Activated CD4-positive, CD25-positive, alpha-beta regulatory T cell treated with anti-CD3 and anti-CD28 coated beads, Interleukin-2, amount 50 U/mL, for 24 hours (primary cell): ENCODE measurements at places on chromosomes 2 and 18.
A peak's percentile ranks its signal among the peaks of the same experiment; 100 is the strongest.

GRCh38 chr2:189178726-189179569, 613 bp downstream of the COL5A2 start:
- ATAC-seq, result no peak

DNA sequence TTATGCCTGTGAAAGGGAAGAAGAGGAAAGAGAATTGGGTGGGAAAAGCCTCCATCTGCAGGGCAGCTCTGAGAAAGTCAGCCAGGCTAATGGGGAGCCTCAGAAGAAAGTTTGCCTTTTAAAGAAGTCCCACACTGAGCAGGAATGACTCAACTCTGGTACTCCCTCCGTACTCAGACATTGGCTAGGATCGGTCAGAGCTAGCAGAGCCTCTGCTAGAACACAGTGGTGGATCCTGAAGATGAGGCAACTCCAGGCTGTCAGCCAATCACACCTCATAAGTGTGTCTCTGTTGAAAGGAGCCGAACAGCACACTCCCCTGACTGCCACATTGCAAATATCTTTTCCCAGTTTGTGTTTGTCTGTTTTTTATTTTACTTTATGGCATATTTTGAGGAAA, 96.9 kb downstream of the HNRNPLL start:
- ATAC-seq, result no peak

GRCh38 chr2:184730288-184730687, 132.0 kb downstream of the ZNF804A start:
- no peak for ATAC-seq

DNA sequence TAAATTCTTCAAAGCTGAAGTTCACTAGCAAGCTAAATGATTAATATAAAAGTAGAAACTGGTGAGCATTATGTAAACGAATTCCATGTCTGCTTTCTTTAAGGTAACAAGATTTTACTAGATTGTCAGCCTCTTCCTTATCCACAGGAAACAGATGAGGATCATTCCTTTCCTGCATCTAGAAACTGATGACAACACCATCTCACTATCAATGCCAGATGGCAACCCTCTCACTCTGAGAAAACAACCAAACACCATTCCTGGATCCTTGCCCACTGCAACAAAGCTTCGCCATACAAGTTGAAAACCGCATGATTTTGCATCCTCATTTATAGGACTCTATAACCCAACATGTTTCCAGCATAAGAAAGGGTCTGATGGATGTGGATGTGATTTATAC, 122.9 kb downstream of the ZNF521 start:
- no peak for ATAC-seq

DNA sequence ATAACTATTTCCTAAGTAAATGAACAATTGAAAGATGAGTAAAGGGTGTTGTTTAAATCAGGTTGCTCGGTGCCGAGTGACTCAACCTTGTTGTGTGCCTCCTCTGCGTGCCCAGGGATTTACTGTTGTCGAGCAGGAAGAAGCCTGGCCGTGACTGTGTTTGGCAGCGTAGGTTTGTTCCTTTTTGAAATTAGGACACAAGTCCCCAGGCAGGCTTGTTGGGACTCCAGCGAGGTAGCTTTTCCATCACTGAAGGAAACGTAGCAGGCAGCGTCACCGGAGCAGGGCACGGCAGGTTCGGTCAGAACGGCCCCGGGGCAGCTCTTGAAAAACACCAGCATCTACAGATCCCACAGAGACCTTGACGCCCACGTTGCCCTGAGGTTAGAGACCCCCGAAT, 48.6 kb downstream of the TMEM18 start:
- no peak for ATAC-seq

DNA sequence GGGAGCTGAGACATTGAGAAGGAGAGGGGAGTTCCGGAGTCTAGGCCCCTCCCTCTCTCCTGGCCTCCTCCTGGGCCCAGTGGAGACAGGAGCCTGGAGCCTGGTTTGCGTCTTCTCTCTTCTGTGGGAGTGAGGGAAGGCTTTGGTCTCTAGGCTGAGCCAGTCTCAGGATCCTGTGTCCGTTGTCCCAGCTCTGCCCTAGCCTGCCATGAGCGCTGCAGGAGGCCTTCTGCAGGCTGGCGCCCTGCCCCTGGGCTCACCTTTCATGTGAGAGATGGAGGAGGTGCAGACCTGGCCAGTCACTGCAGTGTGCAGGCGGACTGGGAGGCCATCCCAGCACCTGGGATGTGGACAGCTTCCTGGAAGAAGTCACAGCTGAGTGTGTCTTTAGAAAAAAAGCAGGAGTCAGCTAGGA, 8.7 kb downstream of the IMPA2 start:
- ATAC-seq, result no peak

DNA sequence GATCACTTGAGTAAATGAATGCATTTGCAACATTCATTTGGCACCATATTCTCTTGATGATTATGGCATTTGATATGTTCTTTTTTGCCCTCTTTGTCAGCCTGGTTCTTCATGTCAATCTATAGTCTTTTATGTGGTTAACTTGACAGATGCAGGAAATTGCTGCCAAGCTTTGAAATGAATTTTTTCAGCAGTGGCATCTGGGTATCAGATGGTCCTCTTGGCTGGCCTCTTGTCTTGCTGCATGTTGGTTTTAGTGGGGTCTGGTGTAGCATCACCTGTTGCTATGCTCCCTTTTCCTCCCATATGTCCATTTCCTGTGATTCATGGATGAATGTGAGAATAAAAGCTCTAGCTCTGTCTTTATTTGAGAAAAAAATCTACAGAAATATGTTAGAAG, 119.9 kb downstream of the DPP4 start:
- no peak for ATAC-seq

GRCh38 chr2:115552726-115553125, 1110.3 kb downstream of the DPP10 start:
- no peak for ATAC-seq

- no peak for ATAC-seq
These were observed 19.2 kb upstream of the SIGLEC15 start for GRCh38 chr18:45806226-45806625.

DNA sequence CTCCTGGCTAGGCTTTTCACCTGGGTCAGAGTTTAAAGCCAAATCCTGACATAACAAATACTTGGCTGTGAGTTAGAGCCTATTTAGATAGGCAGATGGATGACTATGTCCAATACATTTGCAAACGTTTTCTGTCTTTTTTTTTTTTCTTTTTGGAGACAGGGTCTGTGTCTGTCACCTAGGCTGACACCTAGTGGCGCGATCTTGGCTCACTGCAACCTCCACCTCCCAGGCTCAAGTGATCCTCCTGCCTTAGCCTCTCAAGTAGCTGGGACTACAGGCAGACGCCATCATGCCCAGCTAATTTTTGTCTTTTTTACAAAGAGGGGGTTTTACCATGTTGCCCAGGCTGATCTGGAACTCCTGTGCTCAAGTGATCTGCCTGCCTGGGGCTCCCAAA, 124.8 kb downstream of the DYM start:
- no peak for ATAC-seq

DNA sequence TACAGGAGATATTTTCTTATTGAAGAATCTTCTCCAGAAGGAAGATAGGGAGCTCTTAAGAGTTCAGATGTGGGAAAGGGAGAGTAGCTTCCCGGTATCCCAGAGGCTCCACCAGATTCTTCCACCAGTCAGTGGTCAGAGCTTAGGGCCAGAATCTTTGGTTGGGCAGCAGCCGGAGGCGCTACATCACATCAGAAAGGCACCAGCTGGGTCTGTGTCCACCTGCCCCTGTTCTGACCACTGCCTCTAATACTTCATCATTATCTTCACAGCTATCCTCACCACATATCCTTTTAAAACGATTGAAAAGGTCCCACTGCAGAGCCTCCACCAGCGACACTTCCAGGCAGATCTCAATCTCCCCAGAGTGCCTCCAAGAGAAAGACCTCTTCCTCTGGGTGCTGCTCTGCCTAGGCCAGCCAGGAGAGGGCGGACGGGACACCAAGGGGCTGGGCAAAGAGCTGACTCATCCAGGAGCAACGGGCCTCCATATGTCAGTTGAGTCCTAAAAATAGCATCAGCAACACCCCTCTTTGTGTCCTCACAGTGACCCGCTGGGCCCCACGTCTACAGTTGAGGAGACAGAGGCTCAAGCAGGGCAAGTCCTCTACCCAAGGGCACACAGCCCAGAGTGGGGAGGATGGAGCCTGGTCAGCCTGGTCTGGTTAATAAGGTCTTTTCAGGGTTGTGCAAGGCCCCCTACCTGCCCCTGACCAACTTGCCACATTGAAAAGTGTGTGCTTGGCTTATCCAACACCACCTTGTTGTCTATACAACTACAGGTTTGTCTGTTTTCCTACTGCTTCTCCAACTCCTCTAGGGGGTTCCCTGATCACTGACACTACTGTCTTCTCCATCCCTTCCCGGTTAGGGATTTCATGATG, 81.2 kb downstream of the ADD2 start:
- ATAC-seq, result peak; percentile 45

GRCh38 chr2:105849431-105850179, 104.9 kb downstream of the NCK2 start:
- ATAC-seq, result peak; percentile 8
